ENCODE measurements at places on chromosomes 11 and 22.

GRCh38 chr11:94309757-94310156, 5.4 kb downstream of the IZUMO1R start:
- DNase-seq: no peak

- DNase-seq: no peak
Measured at GRCh38 chr11:23311986-23312940, 452.0 kb upstream of the CCDC179 start.

DNA sequence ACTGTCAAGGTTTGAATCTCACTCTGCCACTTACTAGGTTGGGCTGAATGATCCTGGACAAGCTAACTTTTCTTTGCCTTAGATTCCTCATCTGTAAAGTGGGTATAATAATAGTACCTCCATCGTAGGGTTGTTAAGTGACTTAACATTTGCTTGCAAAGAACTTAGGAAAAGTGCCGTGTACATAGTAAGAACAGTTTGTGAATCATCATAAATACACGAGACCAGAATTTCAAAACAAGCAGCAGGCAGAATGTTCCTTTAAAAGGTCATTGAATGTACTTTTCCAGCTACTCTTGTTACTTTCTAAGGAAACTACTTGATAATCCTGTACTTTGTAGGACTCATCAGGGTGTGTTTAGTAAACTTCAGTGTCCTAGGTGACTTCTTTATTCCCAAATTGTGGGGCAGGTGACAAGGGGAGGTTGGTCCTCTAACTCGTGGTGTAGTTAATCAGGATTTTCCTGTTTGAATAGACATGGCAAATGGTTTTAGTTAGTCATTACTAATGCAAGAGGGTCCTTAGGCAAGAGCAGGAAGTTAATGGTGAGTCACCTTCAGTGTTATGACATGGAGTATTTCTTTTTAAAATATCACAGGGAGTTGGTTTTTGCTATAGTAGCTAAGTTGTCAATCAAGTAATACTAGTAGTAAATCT, 67.9 kb downstream of the YAP1 start:
- DNase-seq: no peak

DNA sequence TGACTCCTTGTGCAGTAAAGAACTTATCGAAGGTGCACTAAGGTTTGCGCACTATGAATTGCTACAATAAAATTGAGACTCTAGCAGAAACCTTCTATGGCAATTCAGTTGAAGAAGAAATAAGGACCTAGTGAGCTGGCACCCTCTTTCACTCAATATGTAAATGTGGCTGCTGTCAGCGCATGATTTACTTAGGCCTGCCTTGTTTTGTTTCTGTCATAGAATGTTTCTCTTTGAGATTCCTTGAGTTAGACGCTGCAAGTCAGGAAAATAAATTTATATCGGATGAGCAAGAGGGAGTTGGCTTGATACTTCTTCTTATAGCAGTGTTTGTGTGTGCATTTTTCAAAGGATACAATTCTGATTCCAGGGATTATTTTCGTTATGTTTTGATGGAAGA, 322.1 kb downstream of the BLID start:
- DNase-seq: no peak

GRCh38 chr11:66852466-66853241, 4.2 kb upstream of the LRFN4 start:
- no peak for DNase-seq

- DNase-seq: peak; percentile 93
Measured at GRCh38 chr11:123086305-123086704, 24.4 kb upstream of the HSPA8 start.

DNA sequence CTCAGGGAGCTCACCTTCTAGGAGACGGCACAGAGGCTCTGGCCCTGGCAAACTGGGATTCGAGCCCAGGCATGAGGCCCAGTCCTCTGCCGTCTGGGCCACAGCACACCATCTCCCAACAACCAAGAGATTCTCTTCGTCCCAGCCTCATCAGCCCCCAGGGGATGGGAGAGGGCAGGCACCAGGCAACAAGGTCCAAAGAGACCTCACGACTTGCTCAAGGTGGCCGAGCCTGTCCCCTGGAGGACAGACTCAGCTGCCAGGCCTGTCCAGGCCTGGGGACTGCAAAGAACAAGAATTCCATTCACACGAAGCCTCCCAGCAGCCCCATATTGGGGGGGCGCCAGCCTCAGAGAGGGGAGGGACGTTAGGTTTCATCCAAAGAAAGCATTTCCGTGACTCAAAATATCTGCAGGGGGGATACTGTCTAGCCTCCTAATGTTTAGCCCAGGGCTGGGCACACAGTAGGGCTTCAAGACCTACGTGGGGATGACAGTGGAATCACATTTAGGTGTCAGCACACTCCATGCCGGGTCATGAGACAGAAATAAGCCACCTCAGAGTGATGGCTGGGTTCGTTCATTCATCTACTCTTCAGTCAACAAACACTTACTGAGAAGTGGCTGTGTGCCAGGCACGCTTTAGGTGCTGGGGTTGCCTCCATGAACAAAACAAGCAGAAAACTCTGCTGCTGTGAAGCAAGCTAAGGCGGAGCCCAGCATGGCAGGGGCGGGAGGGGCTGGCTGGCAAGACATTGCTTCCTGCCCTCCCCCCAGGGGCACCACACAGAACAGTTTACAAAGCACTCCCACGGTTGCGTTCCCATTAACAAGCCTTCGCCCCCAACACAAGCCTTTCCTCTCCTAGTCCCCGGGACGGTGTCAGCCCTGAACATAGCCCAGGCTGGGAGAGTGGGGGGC, 1.2 kb downstream of the CARNS1 start:
- no peak for DNase-seq

GRCh38 chr22:31085493-31085824, 4.3 kb downstream of the SMTN start:
- no peak for DNase-seq

GRCh38 chr11:124207102-124207792, 24.1 kb downstream of the OR10D3 start:
- no peak for DNase-seq

- no peak for DNase-seq
Measured at GRCh38 chr22:29032014-29032475, 29.6 kb downstream of the C22orf31 start.

DNA sequence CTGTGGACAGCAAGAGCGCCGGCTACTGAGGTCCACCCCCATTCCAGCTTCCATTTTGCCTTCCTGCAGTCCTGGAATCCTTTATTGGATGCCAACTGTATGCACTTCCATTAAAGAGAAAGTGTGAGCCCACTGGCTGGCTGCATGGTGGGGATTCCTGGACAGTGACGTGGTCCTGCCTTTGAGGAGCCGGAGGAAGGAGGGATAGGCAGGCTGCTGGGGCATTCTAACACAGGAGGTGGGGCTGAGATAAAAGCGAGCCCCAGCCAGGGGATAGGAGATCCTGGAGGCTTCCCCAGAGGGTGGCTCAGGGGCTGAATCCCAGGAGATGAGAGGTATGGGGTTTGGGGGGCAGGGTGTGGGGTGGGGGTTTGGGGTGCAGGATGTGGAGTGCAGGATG, 984.7 kb downstream of the BRD1 start:
- no peak for DNase-seq

- no peak for DNase-seq
Measured at GRCh38 chr11:122721201-122721963, 65.9 kb downstream of the UBASH3B start.

DNA sequence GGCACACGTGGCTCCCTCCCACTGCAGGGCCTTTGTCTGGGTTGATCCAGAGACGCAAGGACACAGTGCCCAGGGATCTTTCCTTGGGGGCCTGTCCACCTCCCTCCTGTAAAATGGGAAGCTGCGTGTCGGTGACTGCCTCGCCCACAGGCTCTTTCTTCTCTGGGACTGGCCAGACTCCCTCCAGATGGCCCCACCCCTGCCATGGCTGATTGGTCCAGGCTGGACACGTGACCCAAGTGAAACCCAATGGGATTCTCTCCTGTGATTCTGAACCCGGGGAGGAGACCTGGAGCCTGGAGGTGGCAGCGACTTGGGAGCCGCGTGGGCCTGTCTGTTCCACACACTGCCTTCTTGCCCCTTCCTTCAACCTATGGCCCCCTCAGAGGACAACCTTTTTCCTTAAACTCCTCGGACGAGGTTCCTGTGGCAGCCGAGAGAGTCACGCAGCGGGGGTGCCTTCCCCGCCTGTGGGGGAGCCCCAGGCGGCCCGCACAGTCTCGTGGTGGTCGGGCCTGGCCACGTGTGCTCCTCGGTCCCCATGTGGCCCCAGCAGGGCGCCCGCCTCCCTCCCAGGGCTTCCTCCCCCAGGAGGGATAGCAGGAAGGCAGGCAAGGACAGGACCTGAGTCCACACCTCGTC, 12.4 kb upstream of the MPPED1 start:
- DNase-seq: no peak

DNA sequence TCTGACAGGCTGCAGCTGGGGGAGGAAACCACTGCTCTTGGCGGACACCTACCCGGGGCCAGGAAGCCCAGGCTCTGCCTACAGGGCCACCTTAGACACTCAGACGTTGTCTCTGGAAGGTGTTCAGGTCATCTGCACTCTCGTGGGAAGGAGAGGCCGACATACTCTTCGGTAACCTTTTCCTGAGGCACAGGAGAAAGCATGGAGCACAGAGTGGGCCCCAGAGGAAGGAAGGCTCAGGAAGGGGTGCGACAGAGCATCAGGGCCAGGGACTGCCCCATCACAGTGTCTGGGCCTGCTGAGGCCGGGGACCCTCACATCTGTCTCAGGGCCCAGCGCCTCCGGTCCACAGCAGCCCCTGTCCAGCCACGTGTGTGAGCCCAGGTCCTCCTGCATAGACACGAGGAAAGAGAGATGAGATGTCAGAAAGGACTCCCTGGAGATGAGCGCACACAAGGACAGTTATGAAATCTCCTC, 18.2 kb upstream of the TUB start:
- DNase-seq: no peak

GRCh38 chr11:45092901-45093760, 53.3 kb upstream of the PRDM11 start:
- DNase-seq: no peak

- DNase-seq: no peak
Measured at GRCh38 chr11:10328314-10329098, 23.6 kb downstream of the ADM start.

GRCh38 chr22:28247667-28248363, 328.8 kb upstream of the PITPNB start:
- DNase-seq: no peak

GRCh38 chr11:45538939-45539338, 126.5 kb downstream of the CHST1 start:
- peak; percentile 56 for DNase-seq

- DNase-seq: no peak
Measured at GRCh38 chr11:106917973-106918372, 100.3 kb downstream of the GUCY1A2 start.

- no peak for DNase-seq
Measured at GRCh38 chr11:60734279-60734678, 9.8 kb downstream of the MS4A18 start.

GRCh38 chr22:28438183-28438768, 241.4 kb downstream of the TTC28 start:
- DNase-seq: no peak

DNA sequence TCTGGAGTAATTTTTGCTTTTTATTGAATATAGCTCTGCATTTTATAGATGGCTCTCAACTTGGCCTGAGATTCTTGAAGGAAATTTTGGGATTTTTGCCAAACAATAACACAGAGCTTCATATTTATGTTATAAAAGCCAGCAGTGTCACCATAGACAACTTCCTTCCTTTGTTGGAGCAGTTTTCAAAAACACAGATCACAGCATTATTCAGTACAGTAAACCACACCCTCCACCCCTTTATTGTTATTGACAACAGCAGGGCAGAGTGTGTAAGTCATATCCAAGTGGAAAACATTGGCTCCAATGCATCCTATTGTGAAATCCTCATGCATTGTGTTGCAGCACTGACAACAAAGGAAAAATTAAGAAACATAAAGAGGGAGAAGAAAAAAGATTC, 62.6 kb upstream of the PRSS23 start:
- DNase-seq: no peak

DNA sequence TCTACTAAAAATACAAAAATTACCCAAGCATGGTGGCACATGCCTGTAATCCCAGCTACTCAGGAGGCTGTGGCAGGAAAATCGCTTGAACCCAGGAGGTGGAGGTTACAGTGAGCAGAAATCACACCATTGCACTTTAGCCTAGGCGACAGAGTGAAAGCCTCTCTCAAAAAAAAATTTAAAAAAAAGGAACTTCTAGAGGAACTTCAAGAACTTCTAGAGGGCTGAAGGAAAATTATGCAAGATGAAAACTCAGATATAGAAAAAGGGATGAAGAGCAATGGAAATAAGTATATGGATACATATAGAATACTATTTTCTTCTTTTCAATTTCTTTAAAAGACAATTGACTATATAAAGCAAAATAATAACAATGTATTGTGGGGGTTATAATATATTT, 51.2 kb upstream of the PRR5 start:
- no peak for DNase-seq

GRCh38 chr11:57479021-57479663, 18.8 kb downstream of the RTN4RL2 start:
- no peak for DNase-seq

DNA sequence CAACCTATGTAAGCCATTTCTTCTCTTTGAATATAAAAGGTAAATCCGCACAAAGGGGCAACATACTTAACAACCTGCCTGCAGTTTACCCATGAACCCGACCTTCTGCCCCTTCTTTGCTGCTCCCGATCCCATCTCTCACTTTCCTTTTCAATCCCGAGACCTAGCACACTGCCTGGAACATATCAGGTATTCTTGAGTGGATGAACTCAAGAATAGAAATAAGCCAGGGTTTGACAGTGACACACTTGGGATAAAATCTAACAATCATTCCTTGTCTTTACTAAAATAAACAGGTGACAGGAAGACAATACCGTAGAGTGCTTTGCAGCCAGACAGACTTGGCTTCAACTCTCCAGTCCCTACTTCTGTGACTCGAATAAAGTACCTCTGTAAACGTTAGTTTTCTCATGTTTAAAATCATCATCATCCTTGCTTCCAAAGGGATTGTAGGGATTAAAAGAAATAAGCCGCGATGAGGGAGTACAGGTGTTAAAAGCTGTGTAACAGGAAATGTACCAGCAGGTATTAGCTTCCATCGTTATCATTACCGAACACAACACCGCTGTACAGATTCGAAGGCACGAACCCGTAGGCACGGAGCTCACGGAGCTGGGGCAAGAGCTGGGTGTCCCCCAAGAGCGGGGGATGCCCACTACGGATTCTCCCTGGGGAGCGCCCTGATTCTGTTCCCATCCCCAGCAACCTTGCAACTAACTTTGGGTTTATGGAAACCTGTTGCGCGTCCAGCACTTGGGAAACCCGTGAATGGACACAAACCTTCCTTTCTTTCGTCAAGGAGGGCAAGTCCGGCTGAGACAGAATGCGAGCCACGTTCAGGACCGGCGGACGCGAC, 720 bp downstream of the UFD1 start:
- DNase-seq: no peak

- no peak for DNase-seq
Measured at GRCh38 chr11:125102510-125102909, 8.9 kb downstream of the TMEM218 start.

DNA sequence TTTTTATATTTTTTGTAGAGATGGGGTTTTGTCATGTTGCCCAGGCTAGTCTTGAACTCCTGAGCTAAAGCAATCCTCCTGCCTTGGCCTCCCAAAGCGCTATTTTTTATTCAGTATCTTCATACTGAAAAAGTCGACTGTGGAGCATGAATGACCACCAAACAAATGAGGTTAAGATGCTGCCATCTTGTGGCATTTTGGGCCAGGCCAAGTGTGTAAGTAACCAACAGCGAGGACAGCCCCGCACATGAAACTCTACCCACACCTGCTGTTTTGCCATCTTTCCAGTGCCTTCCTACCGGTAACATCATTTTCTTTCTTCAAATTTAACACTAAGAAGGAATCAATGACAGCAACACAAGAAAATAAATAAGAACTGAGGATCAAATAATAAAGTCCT, 32.2 kb upstream of the AQP11 start:
- DNase-seq: peak; percentile 64

GRCh38 chr22:22849640-22850610, 37.7 kb upstream of the IGLL5 start:
- no peak for DNase-seq

Data from G401 (cell line).